Left kidney (tissue), 8 donors: ENCODE measurements at places on chromosomes 16 and 17. TPM values are rescaled to one million over a fixed set of nuclear protein-coding genes. Genes with fewer than 3 reads are reported as not detected.

- DNase-seq: no peak
These were observed 42.1 kb downstream of the MPRIP start for GRCh38 chr17:17084317-17084835.

- no peak for DNase-seq
These were observed 76.0 kb upstream of the ZNF423 start for GRCh38 chr16:49931916-49932315.

GRCh38 chr17:40936437-40936971 is 942 bp downstream of the KRT23 start:
- DNase-seq: no peak

GRCh38 chr16:1475552-1476114 is 805 bp upstream of the CLCN7 start:
- no peak for DNase-seq

- no peak for DNase-seq
These were observed 177.2 kb downstream of the CDH8 start for GRCh38 chr16:61858988-61859387.

DNA sequence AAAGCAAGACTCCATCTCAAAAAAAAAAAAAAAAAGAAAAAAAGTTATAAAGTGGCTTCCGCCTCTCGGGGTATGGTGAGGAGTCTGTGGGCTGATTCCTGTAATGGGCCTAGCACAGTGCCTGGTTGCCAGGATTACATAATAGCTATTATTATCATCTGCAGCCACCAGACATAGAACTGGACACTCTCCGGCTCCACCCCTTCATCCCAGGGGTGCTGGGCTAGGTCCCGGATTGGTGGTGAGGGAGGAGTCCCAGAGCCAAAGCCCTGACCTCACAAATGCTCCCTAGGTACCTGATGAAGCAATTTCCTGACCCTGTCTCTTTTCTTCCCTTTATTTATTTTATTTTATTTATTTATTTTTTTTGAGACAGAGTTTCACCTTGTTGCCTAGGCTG is 11.6 kb upstream of the ADGRG1 start:
- DNase-seq: no peak

DNA sequence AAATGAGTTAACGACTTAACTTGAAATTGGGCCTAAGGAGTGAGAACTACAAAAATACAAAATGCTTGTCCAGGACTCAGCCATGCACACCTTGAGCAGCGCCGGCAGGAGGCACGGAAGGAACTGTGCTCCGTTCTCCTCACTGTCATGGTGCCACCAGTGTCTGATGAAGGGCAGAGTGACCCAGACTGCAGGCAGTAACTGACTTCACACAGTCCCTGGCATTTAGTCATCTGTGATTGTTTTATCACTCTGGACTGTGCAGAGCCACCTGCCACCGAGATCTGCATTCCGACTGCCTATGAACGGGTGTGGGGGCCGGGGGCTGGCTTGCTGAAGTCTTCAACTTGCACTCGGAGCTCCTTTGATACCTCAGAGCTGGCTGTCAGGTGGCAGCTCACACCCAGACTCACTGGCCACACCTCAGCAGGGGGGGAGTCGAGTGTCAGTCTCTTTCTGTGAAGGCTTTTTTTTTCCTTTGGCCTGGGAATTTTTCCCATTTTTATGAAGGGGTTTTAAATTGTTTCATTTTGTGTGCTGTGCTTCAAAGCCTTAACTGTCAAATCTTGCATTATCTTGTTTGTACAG is 20.2 kb upstream of the ENDOV start:
- DNase-seq: no peak

GRCh38 chr17:78131172-78132083 is 857 bp downstream of the TMC8 start:
- DNase-seq: no peak

- DNase-seq: no peak
These were observed 157.5 kb upstream of the SOX9 start for GRCh38 chr17:71963351-71963750.

DNA sequence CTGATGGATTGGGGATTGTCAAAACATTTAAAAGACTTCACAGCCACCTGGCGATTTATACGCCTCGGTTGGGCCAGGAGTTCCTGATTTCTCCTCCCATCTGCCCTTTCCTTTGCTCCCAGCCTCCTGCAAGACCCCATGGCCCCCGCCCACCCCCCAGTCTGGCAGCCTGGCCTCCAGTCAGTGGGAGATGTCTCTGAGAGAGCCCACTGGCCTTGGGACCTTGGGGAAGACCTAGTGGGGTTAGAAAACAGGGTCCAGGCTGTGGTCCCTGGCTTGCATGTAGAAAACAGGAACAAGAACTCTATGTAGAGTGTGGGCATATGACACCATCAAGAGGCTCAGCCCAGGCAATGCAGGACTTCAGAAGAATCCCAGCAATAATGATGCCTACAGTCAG is 209.4 kb upstream of the C16orf82 start:
- DNase-seq: no peak

DNA sequence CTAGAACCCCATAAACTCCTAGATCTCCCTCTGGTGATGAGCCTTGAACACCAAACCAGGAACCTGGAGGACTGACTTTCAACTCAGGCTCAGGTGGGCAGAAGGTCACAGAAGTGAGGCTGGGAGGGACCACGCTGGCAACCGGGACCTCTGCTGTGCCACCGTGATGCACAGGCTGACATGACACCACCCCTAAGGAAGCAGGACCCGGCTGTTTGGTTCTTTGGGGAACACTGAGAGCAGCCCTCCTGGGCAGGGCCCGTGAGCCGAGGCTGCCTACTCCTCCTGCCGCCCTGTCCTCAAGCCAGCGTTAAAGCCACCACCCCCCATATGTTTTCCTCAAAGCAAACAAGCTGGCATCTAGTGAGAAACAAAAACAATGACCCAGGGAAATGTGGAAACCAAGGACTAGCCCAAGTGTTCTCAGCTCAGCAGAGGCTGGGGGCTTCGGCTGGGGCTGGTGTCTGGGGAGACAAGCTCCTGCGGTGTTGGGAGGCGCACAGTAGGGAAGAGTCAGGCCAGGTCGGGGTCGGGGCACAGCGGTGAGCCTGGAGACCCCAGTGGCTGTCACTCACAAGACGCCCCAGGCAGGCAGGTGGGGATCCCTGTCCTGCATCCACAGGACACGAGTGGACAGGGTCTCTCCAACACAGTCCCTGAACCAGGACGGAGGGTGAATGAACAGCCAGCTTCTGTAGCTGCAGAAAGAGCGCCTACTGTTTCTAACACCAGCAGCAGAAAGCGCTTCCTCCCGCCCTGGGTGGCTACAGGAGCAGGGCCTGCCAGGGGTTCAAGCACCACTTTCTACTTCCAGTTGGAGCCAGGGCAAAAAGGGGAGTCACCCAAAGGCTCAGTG is 1.7 kb downstream of the SMIM5 start:
- DNase-seq: no peak

DNA sequence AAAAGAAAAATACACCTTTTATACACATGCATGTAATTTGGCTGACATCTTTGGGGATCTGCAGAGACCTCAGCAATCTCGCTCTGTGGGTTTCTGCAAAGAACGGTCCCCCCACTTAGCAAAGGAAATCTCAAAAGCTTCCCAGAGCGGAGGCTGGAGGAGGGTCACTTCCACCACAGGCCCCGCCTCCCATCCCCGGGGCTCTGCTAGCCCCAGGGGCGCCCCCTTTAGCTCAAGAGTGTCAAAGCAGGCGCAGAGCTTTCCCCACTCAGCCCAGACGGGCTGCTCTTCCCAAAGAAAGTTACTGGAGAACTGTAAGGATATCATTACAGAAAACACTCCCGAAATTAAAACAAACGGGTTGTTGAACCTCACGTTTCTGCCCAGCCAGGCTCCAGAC is 11.4 kb downstream of the SLC13A5 start:
- DNase-seq: peak; percentile 20

ZNF205 gene
- 15.2 TPM for polyA plus RNA-seq

CDRT15 gene
- polyA plus RNA-seq: 1.2 TPM

CPHXL2 gene
- 0.40 TPM for polyA plus RNA-seq

WDR81 gene
- polyA plus RNA-seq: 14.4 TPM

TBC1D3B gene
- 16.2 TPM for polyA plus RNA-seq

NOL11 gene
- polyA plus RNA-seq: 109 TPM

FN3K gene
- 29.7 TPM for polyA plus RNA-seq

HID1 gene
- 10.8 TPM for polyA plus RNA-seq

EXOC3L1 gene
- 4.6 TPM for polyA plus RNA-seq

SLC47A1 gene
- 27.3 TPM for polyA plus RNA-seq

PIK3R5 gene
- 0.73 TPM for polyA plus RNA-seq
